ENCODE measurements at places on chromosomes 13 and 19.

DNA sequence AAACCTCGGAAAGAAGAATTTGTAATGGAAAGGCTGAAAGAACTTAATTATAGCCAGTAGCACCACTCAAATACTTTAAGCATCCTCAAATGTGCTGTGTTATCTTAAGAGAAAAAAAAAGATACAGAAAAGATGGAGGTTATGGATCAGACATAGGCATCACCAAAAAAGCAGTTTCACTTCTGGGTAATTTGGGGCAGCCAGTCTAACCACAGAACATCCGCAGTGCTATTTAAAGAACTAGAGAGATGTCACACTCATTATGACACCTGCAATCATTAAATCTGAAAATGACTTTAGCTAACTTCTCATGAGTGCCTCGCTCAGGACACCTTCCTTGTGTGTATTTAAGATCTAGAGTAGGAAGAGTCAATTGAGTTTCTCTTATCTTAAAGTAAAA lies 211.8 kb downstream of the RBM26 start:
- no peak for DNase-seq

DNA sequence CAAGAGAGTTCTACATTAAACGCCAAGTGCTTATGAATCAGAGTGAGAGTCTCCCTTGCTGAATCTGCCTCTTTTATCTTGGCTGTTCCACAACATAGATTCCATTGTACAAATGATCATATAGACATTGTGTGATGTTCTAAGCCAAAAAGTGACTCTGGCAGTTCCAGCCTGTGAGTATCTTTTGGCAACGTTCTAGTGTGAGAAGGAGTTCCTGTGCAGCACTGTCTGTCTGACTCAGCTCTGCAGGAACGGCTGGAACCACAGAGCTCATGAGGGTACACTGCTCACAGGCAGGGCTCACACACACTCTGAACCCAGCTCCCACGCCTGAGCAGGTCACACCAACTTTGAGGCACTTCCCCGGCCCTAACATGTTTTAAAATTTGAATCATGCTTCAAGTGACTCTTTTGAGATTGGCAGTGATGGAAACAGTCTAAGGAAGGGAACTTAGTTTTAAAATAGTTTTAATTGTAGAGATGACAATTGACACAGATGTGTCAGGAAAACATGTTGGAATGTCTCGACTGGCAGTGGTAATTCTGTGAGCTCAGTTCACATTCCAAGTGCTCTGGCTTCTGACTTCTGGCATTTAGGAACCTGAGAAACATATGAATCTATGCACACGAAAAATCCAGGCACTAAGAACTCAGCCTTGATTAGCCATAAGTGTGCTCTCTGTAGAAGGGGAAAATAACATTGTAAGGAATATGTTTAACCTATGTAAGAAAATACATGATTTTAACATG lies 272.0 kb downstream of the UQCRFS1 start:
- DNase-seq = no peak

DNA sequence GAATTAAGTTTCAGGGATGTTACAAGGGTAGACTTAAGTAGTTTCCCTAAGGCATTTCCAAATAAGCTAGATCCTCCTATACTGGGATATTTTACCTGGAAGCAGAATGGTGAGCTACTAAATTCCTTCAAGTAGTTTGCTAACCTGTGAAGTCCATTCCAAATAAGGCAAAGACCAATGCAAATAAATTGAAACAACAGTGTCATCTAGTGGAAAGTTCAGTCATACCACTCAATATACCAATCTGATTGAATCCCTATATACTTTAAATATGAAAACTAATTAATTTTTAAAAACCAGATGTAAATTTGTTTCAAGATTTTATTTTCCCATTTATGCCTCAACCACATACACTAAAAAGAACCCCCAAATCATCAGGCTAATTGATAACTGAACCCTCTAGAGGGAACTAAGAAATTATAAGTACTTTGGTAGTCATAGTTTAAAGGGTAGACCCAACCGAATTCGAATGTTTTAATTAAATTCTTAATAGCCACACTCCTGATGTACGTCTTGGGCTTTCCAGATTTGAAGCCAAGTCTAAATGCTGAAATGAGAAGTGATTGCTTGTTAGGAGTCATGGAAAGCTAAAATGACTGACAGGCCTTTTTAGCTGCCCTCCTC lies 223.7 kb downstream of the TBC1D4 start:
- DNase-seq = no peak

DNA sequence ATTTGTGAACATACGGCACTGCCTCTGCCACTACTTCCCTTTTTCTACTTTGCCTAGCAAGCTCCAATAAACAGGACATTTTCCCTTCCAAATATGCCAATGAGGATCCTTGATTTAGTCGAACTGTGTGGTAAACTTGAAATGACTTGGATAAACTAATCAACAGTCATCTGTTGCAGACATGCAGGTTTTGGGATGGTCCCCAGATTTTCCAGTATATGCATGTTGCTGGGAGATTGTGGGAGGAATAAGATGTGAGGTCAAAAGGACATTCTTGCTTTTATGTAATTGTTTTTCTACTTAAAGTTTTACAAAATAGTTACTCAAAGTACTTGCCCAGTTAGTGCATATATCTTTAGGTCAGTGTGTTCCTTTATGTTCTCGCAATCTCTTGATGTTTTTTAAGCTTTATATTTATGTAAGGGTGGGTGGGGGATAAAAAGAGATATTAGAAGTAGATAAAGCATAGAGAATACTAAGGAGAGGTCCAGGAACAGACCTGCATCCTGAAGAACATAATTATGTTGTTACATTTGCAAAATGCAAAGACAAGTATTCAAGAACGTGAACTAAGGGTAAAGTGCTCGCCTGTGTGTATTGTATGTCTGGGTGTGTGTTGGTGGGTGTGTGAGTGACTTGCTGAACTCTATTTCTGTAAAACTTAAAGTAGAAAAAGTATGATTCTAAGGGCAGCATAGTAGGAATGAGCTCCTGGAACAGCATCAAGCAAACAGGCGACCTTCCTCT lies 88.4 kb upstream of the OXGR1 start:
- DNase-seq = no peak

DNA sequence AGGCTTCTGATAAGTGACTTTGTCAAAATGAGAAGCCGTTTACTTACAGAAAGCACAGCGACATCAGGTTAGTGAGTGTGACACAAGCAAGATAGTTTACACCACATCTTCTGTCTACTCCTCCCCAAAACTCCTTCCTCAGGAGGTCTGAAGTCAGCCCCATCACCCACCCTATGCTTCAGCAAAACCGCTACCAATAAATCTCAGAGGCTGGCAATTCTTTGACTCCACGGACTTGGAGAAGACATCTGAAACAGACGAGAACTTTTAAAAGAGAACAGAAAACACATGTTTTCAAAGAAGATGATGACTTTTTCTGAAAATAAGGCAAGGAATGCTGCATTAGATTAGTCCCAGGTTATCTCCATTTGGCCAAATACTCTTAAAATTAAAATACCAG lies 261.1 kb downstream of the TBC1D4 start:
- DNase-seq = no peak

DNA sequence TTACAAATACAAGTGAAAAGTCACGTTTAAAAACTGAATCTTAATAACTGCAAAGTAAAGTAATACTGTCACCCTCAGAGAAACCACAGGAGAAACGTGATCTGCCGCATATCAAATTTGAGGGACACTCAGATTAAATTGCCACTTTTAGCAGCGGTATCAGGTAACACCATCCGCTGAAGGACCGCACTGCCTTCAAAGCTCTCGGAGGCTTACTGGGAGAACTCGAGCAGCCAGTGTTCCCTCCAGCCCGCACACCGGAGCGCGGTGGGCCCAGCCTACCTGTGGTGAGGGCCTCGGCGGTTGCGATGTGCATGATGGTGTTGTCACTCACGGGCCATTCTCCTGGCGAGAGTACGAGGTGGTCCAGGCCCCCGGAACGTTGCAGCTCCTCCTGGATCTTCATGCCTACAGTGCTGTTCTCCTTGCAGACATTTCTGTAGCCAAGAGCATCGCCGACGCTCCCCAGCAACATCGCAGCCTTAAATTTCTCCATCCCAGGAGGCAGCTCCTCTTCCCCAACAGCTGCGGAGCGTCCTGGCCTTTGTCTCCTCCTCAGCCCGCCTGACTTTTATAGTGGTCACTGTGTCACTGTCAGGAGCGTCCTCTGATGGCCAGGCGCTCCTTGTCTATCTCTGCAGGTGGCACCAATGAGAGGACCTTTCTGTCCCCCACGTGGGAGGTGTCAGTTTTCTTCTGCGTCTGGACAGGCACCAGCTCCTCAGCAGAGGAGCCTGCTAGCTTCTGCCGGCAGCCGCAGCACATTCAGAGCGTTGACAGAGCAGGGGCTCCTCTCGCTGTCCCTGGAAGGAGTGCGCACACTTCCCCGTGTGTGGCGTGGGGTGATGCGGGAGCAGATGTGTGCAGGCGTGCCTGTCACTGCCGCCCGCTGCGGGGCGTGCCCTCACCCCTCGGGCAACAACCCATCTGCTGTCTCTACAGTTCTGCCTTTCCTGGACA lies at the start of gene ADPRHL1:
Gene ADPRHL1, minus strand, starts transcription at position 547 of the 960 bp plus-strand sequence. Its CDS starts 51 bp downstream, at position 496.
- DNase-seq = no peak

- no peak for DNase-seq
Measured at GRCh38 chr13:39410096-39410901, 192.7 kb downstream of the LHFPL6 start.

- DNase-seq = no peak
Measured at GRCh38 chr13:94291631-94292322, 187.7 kb downstream of the DCT start.

DNA sequence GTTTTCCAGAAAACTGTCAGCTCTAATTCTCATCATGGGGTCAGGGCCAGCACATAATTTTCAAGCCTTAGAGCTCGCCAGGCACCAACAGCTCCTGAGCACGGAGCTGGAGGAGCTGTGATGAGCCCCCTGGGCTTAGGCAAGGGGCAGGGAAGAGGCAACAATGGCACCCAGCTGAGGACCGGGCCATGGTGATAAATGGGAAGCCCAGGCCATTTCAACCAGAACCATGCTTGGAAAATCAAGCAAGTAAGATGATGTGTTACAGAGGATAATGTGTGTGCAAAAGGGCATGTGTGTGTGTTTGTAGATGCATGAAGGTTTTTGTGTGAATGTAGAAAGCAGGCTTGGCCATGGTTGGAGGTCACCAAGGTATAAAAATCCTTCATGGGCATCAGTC lies 66.8 kb upstream of the UBAC2 start:
- no peak for DNase-seq

DNA sequence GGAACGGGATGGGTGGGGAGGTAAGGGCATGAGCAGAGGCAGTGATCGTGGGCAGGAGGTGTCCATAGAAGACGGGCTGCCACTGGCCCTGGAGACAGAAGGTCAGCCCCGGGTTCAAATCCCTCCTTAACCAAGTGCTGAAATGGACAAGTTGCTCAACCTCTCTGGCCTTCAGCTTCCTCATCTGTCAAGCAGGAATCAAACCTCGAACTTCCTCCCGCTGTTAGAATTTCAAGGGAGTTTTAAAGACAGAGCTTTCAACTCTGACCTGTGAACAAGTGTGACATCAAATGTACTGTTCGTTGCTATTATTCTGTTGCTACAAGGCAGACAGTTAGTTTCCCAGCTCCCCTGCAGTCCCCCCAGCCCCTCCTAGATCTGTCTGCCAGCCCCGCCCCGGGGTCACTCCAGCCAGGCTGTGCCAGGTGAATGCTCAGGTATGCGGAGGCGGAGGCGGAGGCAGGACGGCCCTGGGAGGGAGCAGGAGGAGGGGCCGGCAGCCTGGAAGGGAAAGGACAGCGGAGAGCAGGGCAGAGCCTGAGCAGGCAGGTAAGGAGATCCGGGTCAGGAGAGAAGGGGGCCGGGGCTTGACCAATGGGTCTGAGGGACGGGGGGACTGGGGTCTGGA lies at the start of gene EPS8L1:
Gene EPS8L1, plus strand, starts transcription at position 499 of the 628 bp plus-strand sequence. CDS start 576 bp downstream, outside the sequence.
- no peak for DNase-seq

GRCh38 chr13:25699600-25699999 lies 327.8 kb downstream of the ATP8A2 start:
- DNase-seq = no peak

GRCh38 chr13:30395192-30396158 lies 26.8 kb upstream of the UBE2L5 start:
- DNase-seq = no peak

DNA sequence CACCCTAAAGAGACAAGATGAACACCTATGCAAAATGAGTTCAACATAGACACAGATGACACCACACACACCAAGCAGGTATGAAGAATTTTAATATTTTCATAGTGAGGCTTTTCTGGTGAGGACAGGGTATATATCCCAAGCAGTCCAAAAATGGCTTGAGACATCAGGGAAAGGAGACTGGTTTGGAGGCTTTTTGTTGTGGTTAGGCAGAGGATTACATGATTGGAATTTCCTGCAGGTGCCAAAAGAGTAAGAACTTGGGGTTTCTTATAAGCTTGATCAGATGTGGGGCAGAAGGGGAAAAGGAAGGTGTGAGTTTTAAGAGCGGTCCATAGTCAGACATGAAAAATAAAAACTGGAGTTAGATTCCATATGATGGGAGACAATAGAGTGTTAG lies 420.8 kb upstream of the SLITRK1 start:
- DNase-seq = no peak
